NCI-H1436 (cell line): ENCODE measurements at places on chromosomes 12 and 14.
A peak's percentile ranks its signal among the peaks of the same experiment; 100 is the strongest.

GRCh38 chr12:25025260-25025659, 76.4 kb upstream of the BCAT1 start:
- no peak for DNase-seq

DNA sequence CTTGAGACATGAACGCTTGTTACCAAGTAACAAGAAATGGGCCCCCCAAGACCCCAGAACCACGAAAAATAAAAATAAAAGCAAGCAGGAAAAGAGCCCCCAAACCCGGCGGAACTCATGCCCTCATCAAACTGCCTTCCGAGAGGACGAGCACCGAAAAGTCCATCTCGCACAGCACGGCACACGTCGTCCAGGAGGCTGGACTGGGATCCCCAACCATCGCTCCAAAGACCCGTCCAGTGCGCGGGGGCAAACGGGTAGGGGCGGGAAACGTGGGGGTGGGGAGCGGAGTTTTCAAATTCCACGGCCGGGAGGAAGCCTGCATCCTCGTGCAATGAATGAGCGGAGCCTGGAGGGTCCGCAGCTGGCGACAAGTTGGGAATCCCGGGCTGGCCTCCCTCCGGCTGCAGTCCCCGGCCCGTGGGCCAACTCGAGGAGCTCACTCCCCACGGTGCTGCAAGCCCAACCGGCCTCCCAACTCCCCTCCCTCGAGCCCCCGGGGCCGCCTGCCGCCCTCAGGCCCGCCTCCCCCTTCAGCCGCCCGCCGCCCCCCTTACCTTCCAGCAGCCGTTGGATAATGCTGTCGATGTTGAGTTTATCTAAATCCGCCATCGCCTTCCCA, 484 bp downstream of the PPP1CC start:
- peak; percentile 49 for DNase-seq

DNA sequence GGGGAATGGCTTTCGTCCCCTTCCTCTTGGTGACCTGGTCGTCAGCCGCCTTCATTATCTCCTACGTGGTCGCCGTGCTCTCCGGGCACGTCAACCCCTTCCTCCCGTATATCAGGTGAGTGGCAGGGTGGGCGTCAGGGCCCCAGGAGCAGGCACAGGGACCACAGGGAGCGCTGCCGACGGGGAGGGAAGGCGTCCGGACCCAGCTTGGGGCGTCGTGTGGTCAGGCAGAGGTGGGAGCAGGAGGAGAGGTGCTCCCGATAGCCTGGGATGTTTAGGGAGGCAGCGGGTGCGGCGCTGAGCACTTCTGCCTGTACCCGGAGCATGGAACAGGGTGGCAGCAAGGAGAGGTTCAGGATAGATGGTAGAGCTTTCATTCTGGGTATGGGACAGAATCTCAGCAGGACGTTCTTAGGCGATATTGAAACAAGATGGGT, 444 bp downstream of the DRAM1 start:
- no peak for DNase-seq

GRCh38 chr12:50610171-50610570, 105.4 kb downstream of the DIP2B start:
- no peak for DNase-seq

- DNase-seq, result no peak
These were observed 49.8 kb upstream of the CCDC63 start for GRCh38 chr12:110796952-110797351.

DNA sequence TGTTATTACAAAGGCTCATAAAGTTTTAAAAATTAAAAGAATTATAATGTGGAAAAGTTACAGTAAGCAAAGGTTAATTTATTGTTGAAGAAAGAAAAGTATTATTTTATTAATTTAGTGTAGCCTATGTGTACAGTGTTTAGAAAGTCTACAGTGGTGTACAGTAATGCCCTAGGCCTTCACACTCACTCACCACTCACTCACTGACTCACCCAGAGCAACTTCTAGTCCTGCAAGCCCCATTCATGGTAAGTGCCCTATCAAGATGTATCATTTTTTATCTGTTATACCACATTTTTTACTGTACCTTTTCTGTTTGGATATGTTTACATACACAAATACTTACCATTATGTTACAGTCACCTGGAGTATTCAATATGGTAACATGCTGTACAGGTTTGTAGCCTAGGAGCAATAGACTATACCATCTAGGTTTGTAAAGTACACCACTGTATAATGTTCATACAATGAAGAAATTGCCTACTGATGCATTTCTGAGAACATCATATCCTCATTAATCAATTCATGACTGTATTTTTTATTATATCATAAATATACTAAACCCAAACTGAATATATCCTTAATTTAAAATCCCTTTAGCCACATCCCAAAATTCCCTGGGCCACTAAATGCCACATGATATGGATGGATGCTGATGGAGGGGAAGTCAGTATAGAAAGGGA, 43.6 kb upstream of the NID2 start:
- DNase-seq, result no peak
